ENCODE measurements at places on chromosomes 3 and 15.

- DNase-seq = no peak
Observed at GRCh38 chr15:51505251-51505650, 117.3 kb downstream of the DMXL2 start.

GRCh38 chr3:104402902-104403301 lies 963.8 kb upstream of the ALCAM start:
- no peak for DNase-seq

- no peak for DNase-seq
Observed at GRCh38 chr15:38994310-38994709, 429.7 kb upstream of the RASGRP1 start.

DNA sequence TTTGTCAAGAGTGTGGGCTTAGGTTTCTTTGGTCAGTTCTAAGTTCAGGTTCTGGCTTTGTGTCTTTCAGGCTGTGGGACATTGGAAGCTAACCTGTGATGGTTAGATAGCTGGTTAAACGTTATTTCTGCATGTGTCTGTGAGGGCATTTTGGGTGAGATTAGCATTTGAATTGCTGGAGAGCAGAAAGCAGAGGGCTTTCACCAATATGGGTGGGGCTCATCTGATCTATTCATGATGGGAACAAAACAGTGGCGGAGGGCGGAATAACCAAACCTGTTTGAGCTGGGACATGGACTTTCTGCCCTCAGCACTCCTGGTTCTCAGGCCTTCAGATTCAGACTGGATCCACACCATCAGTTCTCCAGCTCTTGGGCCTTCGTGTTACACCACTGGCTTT lies 195.4 kb downstream of the KLF13 start:
- DNase-seq = no peak

DNA sequence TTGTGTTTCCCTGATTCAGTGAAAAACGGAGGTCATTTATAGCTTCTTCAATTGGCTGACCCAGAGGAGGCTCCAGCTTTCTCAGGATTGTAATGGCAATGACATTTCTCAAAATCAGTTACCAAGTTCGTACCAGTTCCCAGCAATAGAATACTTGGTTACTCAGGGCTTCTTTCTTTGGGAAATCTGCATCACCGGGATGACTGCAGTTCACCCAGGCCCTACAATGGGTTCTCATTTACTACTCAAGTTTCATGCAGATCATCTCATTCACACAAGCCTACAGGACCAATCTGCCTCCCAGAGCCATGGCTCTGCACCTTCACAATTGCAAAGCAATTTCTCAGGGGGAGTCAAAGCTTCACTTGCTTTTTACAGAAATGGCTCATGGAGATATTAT lies 109.6 kb downstream of the FHIT start:
- no peak for DNase-seq

DNA sequence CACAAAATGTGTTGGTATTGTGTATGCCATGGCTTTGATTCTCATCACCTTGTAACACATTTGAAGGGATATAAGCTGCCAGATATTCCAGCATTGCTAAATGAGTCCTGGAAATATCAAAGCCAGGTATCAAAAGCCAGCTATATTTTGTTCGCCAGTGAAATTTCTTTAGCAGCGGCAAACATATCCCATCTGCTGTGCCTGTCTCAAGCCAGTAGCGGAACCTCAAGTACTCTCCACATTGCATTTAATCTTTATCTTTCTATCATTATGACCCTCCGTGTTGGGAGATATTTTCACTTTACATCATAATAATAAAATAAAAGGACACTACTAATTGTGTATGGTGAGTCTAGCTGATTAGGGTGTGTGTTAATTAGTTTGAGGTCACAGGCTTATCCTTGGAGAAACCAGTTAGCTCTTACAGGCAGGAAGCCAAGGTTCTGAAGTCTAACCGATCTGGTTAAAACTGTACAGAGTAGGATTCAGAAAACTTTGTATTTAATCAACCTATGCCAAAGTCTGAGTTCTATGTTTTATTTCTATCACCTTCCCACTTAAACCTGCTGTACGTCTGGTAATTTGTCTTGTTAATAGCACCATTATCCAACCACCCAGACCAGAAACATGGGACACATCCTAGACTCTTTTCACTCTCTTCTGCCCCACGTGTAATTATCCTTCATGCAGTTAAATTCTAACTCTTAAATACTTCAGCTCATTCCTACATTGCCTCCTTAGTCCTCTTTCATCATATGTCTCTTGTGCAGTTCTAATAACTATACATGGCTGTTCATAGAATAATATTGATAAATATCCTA lies 14.5 kb downstream of the TIPARP start:
- no peak for DNase-seq

DNA sequence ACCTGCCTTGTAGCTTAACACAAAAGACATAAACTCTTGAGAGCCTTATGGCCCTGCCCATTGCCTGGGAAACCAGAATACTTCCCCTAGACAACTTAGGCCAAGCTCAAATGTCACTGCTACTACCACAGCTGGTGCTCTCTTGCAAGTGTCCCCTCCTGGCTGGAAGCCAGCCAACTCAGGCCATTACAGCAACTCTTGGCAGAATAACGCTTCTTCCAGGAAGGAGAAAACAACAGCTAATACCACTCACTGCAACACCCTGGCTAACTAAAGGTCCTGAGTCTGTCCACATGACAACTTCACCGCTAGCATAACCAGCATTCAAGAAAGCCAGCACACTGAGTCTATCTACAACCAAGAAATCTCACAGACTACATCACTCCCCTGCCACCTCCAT lies 5.1 kb upstream of the B4GALT4 start:
- no peak for DNase-seq

DNA sequence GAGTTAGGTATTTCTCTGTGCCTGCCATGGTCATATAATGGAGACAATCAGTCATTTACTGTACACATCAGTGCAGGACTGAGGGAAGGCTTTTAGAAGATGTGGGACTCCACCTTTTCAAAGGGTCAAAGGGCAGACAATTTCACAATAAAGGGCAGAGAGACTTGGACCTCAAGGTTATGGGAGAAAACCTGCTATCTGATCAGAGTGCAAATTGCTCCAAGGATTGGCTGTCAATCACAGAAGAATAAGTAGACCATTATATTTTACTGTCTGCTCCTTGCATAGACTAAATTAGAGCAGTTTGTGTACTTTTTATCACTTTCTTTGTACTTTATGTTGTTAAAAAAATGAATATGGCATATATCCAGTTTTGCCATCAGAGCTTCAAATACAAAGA lies 314.9 kb upstream of the ATP11B start:
- DNase-seq = no peak

DNA sequence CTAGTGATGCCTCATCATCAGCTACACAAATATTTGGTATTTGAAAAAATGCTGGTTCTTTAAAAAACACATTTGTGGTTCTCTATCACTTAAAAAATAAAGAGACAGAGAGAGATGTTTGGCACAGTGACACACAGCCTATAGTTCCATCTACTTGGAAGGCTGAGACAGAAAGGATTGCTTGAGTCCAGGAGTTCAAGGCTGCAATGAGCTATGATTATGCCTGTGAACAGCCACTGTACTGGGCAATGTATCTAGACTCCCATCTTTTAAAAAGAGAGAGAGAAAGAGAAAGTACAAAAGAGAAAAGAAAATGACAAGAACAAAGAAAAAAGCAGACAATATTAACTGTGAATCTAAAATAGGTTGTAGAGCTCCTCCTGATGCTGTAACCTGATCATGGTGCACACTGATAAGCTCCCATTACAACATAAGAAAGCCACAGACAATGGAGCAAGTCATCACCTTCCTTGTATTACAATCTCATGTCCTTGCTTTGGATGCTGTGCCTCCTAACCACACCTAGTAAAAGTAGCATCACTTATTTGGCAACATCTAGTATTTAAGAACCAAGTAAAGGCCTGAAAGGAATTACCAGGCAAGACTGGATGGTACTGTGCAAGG lies 31.7 kb upstream of the MAP4 start:
- no peak for DNase-seq

- DNase-seq = no peak
Observed at GRCh38 chr3:49674497-49674983, 389 bp downstream of the APEH start.

GRCh38 chr3:168443965-168444364 lies 348.2 kb upstream of the GOLIM4 start:
- DNase-seq = no peak

GRCh38 chr3:111885578-111885977 lies 26.5 kb downstream of the PHLDB2 start:
- no peak for DNase-seq

GRCh38 chr3:127385540-127385870 lies 97.7 kb upstream of the PRR20G start:
- no peak for DNase-seq

DNA sequence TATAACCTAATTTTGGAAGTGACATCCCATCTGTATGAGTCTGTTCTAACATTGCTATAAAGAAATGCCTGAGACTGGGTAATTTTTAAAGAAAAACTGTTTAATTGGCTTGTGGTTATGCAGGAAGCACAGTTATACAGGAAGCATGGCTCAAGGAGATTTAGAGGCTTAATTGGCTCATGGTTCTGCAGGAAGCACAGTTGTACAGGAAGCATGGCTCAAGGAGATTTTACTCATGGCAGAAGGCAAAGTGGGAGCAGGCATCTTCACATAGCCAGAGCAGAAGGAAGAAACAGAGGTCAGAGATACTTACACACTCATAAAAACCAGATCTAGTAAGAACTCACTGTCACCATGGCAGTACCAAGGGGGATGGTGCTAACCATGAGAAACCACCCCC lies 193.1 kb upstream of the ADAMTS9 start:
- no peak for DNase-seq

GRCh38 chr3:149330609-149331331 lies 2.7 kb downstream of the TM4SF18 start:
- DNase-seq = no peak

GRCh38 chr3:16743276-16743675 lies 138.1 kb upstream of the DAZL start:
- DNase-seq = no peak

DNA sequence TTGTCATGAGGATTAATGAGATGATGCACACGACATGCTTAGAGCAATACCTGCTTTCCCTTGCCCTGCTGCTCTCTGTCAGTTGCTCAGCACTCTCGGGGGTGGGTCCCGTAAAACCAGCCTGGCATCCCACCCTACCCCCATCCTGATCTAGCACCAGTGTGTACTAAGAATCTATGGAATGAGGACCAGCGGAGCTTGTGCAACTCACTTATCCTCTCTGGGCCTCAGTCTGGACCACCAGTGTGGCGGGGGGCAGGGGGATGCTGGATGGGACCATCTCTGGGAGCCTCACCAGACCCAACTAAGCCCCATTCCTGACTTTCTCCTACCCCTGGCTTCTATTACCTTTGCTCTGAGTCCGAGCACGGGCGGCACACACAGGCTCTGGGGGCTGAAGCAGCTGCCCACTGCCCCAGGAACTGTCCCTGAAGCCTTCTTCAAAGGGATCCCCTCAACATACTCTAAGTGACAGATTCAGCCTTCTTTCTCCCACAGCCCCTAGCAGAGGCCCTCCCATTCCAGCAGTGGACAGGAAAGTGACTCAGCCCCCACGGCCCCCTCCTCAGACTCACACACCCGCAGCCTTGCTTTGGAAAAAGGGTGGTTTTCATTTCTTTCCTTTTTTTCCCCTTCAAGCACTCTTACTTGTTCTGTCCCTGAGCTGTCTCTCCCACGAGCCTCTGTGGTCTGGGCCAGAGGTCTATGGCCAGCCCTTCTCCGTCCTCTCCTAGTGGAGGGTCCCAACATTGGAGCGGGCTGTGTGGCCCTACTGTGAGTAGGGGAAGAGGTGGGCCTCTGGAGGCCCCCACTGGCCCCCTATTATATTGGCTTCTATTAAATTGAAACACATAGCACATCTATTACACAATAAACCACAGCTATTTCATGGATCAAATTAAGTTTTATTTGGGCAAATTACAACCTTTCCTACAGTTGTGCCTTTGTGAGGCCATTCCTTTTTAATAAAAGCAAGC lies 100.3 kb downstream of the SMAD6 start:
- no peak for DNase-seq

GRCh38 chr3:26721047-26721446 lies 98.5 kb downstream of the LRRC3B start:
- DNase-seq = no peak

DNA sequence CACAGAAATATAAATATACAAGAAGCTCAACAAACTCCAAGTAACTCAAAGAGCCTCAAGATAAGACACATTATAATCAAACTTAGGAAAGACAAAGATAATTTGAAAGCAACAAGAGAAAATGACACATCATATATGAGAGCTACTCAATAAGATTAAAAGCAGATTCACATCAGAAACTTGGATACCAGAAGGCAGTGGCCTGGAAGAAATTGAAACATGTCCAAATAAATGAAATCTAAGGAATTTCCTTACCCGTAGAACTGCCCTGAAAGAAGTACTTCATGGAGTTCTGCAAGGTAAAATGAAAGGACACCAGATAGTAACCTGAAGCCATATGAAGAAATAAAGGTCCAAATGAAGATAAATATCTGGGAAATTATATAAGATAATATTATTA lies 113.9 kb downstream of the LSAMP start:
- DNase-seq = no peak

GRCh38 chr3:136882571-136882970 lies 20.6 kb downstream of the NCK1 start:
- DNase-seq = no peak

DNA sequence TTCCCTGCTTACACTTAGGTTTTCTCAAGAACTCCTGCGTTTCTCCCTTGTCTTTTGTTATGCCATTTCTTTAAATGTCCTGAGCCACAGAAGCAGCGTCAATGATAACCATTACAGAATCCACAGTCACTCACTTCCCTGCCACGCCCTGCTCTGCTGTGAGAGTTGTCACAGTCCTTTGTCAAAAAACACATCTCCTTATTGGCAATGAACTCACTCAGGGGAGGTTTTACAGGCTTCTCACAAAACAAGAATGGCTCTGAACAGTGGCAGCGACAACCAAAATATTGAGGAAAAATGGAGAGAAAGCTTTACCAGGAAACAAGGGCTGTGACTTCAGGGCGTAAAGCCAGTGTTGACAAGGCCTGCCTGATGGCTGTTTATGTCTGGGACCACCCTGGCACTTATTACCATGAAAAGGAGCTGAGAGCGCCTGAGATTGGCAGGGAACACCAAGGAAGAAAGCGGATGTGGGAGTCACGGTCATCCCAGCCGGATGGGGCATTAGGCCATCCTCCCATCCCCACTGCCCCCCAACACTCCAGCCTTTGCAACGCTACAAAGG lies 111.5 kb downstream of the ADAMTS9 start:
- no peak for DNase-seq

- no peak for DNase-seq
Observed at GRCh38 chr3:161579395-161580126, 83.0 kb downstream of the OTOL1 start.

DNA sequence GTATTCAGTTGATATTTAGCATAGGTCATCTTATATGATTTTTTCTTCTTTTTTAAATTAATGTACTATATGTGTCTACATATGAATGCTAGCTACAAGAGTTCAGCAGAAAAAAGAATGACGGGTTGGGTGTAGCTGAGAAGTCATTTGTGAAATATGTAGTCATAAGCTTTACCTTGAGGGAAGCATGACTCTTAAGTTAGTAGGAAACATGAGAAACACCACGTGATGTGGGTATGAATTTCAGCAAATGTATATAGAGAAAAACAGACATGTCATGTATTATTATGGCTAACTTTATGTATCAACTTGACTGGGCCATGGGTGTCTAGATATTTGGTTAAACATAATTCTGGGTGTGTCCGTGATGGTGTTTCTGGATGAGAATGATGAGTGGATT lies 125.0 kb downstream of the RAP2B start:
- no peak for DNase-seq
